ENCODE measurements at places on chromosomes 2 and 18.

DNA sequence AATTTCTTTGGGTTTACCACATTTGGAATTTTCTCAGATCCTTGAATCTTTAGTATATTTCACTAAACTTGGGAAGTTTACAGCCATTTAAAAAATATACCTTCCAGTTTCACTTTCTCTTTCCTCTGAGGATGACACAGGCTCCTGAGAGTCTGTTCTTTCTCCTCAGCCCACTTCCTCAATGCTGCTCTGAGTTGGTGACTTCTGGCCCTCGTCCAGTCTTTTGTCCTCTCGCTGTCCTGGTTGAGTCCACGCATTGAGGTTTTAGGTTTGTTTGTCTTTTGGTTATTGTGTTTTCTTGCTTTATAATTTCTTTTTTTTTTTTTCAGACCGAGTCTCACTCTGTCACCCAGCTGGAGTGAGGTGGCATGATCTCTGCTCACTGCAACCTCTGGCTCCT lies 40.7 kb upstream of the GALR1 start:
- no peak for ATAC-seq

- no peak for ATAC-seq
Measured at GRCh38 chr2:27831279-27832050, 58.7 kb downstream of the RBKS start.

DNA sequence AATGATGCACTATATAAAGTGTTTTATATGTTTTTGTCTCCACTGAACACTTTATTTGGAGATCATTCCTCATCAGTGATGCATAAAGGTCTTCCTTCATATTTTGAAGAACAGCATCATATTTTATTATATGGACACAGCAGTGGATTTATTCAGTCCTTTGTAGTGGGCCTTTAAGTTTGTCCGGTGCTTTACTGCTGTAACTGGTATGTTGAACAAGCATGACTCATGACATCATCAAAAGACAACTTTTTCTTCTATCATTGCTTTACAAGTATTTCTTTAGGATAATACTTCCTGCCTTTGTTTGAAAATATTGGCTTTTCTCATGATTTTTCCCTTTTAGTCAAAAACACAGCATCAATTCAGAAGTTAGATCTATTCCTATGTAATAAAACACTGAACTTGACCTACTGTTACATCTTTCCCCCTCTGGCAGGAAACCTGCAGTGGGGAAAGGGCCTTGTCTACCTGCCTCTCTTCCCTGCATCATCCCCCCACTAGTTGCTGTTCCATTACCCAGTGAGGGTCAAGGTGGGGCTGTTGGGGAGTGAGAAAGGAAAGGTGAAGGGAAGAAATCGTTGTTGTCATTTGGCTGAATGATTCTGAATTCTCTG lies 241.2 kb downstream of the CYP26B1 start:
- ATAC-seq = no peak

GRCh38 chr2:151289972-151290866 lies 751 bp upstream of the NMI start:
- ATAC-seq = no peak

DNA sequence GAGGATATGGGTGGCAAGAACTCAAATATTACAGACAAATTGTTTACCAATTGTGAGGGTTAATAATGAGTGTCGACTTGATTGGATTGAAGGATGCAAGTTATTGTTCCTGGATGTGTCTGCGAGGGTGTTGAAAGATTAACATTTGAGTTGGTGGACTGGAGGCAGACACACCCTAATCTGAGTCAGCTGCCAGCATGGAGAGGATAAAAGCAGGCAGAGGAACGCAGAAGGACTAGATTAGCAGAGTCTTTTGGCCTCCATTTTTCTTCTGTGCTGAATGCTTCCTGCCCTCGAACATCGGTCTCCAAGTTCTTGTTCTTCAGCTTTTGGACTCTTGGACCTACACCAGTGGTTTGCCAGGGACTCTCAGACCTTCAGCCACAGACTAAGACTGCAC lies 1503.7 kb downstream of the LRP1B start:
- ATAC-seq = no peak

DNA sequence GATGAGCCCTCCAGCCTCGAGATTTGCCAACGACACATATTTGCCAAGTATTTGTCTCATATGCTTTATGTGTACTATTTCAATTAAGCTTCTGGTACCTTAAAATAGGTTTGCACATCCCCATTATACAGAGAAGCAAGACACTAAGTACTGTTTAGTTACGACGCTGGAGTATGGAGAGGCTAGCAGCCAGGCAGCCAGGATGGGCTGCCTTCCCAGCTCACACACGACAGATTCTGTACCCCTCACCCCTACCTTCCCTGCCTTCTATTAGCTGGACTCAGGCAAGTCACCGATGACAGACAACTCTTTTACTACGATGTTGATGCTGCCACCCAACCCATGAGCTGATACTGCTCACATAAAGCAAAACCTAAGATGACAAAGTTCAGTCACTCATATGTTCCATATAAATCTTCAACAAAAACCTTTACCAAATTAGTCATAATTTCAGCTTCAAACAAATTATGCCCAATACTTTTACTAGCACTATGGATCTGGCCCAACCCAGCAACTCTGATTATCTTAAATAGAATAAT lies 17.0 kb downstream of the PDIA6 start:
- ATAC-seq = no peak
